ENCODE measurements at places on chromosomes 11 and 22. TPM values are rescaled to one million over a fixed set of nuclear protein-coding genes. Genes with fewer than 3 reads are reported as not detected.
A peak's percentile ranks its signal among the peaks of the same experiment; 100 is the strongest.

- DNase-seq = no peak
These were observed 18.4 kb downstream of the MTMR3 start for GRCh38 chr22:29901354-29901753.

- DNase-seq = no peak
These were observed 84.4 kb downstream of the GALNT18 start for GRCh38 chr11:11537372-11537771.

DNA sequence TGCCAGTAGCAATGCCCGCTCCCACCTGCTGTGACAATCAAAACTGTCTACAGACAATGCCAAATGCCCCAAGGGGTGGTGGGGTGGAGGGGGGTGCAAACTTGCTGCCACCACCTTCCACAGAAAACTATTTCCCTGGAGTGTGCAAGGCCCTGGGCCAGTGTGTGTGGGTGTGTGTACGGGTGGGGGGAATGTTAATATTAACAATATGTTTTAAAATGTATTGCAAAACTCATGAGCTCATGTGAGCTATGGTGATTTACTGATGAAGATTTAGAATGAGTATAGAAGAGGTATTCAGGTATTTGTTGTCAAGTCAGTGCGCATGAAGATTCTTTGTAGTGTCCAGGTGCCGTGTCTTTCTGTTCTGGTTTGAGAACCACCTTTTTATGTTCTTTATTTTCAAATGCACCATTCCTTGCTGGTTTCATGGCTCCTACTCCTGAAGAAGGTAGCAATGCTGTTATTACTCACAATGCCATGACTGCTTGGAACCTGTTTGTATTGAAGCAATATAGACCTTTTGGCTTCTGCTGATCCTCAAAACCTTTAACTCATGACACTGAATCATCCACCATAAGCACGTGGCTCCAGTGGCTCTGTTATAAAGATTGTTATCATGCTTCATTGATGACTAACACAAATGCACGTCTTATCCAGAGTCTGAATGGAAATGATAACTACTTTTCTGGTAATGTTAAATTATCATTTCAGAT lies 29.9 kb upstream of the AQP11 start:
- DNase-seq = peak; percentile 91

GRCh38 chr11:1207401-1208143 lies 15.3 kb upstream of the MUC5B start:
- DNase-seq = no peak

DNA sequence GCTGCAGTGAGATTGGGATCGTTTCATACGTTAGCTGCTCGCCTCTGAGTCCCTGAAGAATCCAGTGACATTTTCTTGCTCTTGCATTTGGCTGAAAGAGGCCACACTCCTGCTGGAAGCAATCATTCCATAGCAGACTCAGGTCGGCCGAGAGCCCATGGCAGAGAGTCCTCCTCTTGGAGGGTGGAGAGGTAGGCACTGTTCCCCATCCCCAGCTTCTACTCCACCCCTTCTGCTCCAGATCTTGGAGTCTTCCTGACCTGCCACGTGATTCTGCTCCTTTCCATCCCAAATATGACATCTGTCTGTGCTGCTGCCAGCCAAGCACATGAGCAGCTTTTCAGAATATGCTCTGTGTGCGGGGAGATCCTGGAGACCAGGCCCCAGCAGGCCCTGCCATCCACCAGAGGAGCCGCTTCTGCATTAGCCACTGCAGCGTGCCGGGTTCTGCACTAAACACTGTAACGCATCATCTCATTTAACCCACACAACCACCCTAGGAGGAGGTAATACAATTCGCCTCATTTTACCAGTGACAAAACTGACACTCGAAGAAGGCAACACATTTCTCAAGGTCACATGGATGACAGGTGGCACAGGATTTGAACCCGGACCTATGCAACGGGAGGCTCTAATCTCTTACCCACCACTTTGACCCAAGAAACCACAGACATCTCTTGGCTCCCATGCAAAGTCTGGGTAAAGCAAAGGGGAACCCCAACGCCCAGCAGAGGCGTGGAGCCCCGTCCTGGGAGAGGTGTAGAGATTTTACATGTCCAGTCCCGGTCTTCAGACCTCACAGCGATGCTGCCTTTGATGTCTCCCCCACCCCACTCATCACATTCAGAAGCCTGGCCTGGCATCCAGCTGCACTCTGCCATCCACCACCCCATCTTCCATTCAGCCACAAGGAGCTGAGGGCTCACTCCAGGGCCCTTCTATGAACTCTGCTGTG lies 78.8 kb downstream of the FEZ1 start:
- DNase-seq = no peak

- no peak for DNase-seq
These were observed 521.0 kb downstream of the ETS1 start for GRCh38 chr11:128066399-128066798.

- DNase-seq = peak; percentile 78
These were observed 36.9 kb upstream of the CLPB start for GRCh38 chr11:72471005-72471898.

DNA sequence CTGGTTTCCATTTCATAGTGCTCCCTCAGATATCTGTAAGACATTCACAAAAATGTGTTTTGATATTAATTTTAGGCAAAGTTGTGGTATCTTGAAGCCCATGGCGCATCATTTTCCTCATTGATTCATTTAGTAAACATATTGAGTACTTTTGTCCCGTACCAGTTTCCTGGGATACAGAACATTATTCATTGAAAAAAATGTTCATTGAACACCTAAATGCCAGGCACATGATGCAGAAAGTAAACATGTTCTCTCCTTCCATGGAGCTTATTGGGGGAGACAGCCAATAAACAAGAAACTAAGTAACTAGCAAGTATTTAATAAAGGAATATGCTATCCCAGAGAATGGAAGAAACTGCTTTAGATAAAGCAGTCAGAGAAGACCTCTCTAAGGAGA lies 195.0 kb downstream of the UVRAG start:
- DNase-seq = no peak

DNA sequence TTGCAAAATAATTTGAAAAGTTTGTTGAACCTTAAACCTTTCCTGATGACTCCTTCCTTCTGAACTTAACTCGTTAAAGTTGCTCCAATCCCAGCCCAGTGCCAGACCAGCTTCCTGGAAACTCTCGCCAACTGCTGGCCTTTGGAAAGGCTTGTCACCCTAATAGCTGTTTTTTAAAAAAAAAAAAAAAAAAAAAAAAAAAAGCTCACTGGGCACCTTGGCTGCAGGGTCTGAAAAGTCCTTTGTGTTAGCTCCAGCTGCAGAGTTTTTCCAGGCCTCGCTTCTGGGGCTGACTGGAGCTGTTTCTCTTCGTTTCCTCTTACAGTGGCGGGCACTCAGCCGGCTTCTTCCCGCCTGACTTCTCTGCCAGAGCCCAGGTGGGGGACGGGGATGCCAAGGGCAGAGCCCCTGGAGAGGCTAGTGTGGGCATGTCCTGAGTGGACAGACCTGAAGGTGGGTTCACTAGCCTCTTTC lies 25.1 kb downstream of the KCNQ1OT1 start:
- DNase-seq = peak; percentile 29

DNA sequence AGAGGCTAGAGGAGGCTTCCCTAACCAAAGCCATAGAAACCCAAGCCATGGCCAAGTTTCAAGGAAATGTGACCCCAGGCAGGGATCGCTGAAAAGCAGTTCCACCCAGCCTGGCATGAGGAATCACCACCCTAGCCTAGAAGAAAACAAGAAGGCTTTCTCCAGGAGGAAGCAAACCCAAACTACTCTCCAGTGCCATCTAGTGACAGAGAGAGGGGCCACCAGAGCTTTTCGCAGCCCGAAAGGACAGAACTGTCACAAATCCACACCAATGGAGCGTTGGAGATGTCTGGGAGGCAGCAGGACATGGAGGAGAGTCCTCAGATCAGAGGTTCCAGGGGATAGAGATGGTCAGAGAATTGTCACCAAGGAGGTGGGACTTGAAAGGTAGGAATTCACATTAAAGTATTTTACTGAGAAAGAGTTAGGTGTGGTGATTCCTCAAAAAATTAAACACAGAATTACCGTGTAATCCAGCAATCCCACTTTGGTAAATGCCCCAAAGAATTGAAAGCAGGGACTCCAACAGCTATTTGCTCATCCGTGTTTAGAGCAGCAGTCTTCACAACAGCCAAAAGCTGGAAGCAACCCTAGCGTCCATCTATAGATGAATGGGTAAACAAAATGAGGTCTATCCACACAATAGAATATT lies 67.3 kb upstream of the NUP50 start:
- DNase-seq = peak; percentile 71

OR2AG1 gene
- total RNA-seq = not detected

LRRC55 gene
- not detected for total RNA-seq

AKIP1 gene
- 22.1 TPM for total RNA-seq

JAML gene
- not detected for total RNA-seq

OR5P2 gene
- not detected for total RNA-seq

DCHS1 gene
- 5.2 TPM for total RNA-seq
